ENCODE measurements at places on chromosomes 3 and 15.

- no peak for DNase-seq
Observed at GRCh38 chr15:69288531-69289341, 10.0 kb upstream of the PAQR5 start.

GRCh38 chr3:134527037-134527436, 41.2 kb downstream of the CEP63 start:
- DNase-seq, result no peak

- DNase-seq, result no peak
Observed at GRCh38 chr3:71309342-71309741, 274.2 kb downstream of the FOXP1 start.

GRCh38 chr15:77537006-77537405, 95.7 kb downstream of the LINGO1 start:
- DNase-seq, result no peak

DNA sequence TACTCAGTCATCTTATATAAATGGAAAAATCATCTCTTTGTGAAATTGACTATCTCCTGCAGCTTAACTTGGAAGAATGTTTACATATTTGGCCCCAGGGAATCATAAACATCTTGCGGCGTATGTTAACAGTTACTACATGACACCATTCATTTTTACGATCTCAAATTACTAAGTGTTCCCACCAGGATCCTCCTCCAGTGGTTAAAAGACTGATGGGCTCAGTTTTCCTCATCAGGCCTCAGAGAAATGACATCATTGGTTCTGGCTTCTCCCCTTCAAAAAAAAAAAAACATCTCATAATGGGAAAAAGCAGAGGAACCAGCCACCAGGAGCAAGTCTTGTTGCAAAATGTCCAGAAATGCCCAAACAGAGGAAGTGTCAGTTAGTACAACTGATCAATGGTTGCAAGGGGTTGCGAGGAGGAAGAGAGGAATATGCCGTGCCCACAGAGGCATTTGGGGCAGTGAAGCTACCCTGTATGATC, 70.5 kb upstream of the LIPC start:
- DNase-seq, result no peak

DNA sequence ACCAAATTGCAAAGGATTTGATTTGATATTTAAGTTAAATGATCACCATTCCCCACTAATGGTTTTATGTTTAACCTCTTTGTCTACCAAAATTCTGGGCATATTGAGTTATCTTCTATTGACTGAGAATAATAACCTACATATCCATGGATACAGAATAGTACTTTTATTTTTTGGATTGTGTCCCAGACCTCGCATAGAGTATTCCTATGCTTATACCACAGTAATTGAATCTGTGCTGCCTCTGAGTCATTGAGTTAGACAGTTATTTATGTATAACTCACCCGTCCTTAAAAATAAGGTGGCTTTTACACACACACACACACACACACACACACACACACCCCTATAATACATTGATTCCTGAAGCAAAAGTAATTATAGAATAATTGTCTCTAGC, 690.1 kb upstream of the BCHE start:
- no peak for DNase-seq

DNA sequence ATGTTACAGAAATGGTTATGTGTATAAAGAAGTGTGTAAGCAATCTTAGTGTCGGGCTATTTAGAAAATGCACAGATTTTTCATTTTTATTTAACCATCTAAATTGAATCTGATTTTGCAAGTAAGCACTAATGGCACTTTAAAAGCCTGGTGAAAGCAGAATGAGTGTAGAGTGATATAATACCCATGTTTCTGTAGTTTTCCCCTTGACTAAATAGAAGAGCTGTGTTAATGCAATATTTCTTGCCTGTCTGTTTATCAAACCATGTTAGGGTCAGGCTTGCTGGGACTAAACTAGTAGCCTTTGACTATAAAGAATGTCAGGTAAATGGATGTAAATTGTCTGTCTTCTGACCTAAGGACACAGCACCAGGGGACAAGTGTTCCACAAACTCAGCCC, 714.0 kb downstream of the CADM2 start:
- no peak for DNase-seq

DNA sequence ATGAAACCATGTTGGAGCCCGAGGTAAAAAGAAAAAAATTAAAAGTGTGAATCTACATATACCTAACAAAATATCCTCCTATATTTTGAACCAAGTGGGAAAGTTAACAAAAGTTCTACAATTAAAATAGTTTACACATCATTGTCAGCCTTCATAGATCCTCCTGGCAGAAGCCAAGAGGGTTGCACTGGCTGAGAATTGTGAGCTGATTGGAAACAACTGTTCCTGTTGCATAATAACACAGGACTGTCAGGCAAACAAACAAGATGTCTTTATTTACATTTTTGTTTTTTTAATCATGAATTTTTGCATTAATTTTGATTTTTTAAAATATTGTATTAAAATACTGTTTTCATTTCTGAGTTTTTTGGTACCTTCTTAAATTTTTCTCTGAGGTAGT, 215.2 kb upstream of the MME start:
- no peak for DNase-seq

- DNase-seq, result no peak
Observed at GRCh38 chr3:67349551-67350174, 304.7 kb downstream of the SUCLG2 start.

DNA sequence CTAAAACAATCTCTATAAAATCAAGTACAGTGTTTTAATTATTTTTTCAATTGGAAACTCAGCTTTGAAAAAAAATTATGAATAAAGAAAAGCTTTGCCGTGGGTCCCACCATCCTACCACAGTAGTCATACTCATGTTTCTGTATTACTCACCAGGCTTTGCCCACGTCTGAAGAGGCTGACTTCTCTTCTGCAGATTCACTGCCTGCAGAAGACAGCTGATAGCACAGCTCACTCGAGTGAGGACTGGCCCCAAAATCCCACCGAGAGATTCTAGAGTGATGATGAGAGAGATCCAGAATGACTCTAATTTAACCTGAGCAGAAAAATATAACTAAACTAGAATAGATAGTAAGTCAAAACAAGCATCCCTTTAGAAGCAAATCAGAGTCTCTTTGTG, 11.9 kb downstream of the C2CD4B start:
- no peak for DNase-seq

DNA sequence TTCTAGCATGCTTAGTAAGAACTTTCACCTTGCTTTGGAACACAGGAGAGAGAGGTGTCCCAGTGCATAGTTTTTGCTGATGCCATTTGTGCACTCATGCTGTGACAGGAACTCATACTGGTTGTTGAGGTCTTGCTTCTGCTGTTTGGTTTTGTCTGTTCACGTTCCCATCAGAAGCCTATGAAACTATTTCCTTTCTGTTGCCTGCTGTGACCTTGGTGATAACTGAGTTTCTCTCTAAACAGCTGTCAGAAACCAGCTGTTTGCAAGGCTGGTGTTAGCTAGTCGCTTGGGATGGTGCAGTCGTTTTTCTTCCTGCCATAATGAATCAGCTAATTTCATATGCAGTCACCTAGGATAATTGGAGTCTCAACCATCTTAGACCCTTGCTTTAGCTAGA, 724.1 kb downstream of the GRM7 start:
- DNase-seq, result no peak

DNA sequence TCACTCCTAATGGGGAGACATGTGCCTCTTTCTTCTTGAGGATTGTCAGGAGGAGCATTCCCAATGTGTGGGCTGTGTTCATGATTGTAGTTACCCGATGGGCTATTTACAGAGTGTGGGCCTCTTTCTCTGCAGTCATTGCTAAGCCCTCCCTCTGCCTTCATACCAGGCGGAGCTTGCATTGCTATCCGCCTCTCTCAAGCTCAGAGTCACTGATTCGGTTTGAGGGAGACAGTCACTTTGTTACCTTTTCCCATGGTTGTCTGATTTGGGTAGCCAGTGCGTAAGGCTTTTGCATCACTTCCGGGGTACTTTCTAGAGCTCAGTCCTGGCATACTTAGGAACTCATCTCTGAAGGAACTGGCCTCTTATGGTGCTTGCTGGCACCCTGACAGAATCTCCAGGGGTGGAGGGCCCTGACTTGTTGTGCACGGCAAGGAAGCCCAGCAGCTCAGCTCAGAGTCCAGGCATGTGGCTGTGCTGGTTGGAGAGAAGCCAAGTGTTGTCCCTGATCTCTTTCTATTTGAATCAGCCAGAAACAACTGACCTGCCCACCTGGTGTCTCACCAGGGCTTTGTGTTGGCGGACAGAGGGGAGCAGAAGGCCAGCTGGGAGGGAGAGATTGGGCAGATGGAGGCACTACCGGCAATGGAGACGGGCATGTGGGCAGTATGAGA, 79.8 kb downstream of the EPHB1 start:
- DNase-seq, result no peak

DNA sequence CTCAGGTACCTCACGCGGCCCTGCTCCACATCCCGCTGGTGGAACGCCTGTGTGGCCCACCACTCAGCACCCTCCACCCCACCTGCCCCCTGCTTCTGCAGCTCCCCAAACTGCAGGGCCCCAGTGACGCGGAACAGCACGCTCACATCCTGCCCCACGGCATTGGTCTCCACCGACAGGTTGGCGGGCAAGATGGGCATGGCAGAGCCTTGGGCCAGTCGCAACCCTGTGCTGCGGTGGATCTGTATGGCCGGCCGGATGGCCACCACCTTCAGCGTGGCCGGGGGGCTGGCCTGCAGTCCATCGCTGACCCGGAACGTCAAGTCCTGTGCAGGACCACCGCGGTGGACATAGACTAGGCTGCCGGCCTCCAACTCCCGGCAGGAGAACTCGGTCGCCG, 23.8 kb downstream of the CSPG4 start:
- no peak for DNase-seq

GRCh38 chr3:78900426-78900825, 867.4 kb downstream of the ROBO1 start:
- DNase-seq, result no peak

GRCh38 chr15:49290191-49290590, 120.1 kb downstream of the GALK2 start:
- DNase-seq, result no peak

DNA sequence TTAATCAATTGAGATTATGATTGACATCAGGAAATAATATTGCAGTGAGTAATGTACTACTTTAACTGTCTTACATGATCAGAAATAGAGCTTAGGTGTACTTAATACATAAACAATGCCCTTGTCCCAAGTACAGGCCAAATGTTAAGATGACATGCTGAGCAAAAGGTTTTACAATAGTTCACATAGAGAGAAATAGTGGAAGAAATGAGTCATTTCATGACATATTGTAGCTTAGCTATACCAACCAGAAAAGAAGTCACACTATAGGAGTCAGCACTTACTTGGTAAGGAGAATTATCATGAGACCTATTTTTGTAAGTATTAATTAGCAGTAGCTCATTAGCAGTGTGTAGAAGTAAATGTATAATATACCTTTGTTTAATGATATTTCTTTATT, 96.4 kb upstream of the NANOGP8 start:
- DNase-seq, result no peak

GRCh38 chr15:78389322-78389721, 48.7 kb upstream of the IREB2 start:
- DNase-seq, result no peak

GRCh38 chr3:37902674-37903073, 41.0 kb downstream of the CTDSPL start:
- no peak for DNase-seq

- no peak for DNase-seq
Observed at GRCh38 chr15:28936081-28936480, 50.3 kb downstream of the APBA2 start.

- DNase-seq, result no peak
Observed at GRCh38 chr15:82043796-82044372, 1.9 kb downstream of the MEX3B start.

- no peak for DNase-seq
Observed at GRCh38 chr3:33299395-33300081, 22.3 kb downstream of the FBXL2 start.

GRCh38 chr3:163476179-163476578, 1602.1 kb downstream of the SI start:
- DNase-seq, result peak; percentile 6

- no peak for DNase-seq
Observed at GRCh38 chr3:157226173-157226847, 66.4 kb upstream of the CCNL1 start.

- no peak for DNase-seq
Observed at GRCh38 chr3:177321819-177322218, 124.5 kb upstream of the TBL1XR1 start.

DNA sequence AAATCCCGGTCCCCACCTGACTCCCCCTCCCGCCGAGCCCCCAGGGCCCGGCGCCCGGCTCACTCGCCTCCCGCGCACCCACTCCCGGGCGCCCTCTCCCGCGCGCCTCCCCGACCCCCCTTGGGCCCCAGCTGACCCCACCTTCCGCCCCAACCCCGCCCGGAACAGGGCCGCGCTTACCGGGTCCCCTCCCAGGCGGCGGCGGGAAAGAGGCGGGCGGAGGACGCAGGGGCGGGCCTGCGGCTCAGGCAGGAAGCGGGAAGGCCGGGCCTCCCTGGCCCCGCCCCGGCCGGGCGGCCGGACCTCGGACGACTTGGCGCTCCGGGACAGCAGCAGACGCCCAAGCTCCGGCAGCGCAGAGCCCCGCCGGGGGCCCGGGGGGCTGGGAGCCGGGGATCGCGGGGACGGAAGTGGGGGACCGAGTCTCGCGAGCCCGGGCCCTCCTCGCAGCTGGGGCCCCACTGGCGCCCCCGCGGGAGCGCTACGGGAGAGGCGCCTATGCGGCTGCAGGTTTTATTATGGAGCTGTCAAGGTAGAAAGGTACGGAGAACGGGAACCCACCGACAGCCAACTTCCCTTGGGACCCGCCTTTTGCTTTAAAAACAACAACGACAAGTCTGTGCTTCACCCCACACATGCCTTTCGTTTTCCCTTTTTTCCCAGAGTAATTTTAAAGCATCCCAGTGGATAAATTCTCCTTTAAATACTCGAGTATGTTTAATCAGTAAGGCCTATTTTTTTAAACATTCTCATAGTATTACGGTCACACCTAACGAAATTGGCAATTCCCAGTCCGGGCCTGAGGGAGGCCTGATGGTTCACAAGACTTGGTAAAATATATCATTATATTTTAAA, at the start of gene SLC41A3:
Gene SLC41A3 (minus strand): TSS at position 212 of the 855 bp plus-strand sequence. CDS start 15,905 bp downstream, outside the sequence.
- peak; percentile 86 for DNase-seq

- no peak for DNase-seq
Observed at GRCh38 chr3:184132945-184133344, 2.2 kb upstream of the EIF2B5 start.

DNA sequence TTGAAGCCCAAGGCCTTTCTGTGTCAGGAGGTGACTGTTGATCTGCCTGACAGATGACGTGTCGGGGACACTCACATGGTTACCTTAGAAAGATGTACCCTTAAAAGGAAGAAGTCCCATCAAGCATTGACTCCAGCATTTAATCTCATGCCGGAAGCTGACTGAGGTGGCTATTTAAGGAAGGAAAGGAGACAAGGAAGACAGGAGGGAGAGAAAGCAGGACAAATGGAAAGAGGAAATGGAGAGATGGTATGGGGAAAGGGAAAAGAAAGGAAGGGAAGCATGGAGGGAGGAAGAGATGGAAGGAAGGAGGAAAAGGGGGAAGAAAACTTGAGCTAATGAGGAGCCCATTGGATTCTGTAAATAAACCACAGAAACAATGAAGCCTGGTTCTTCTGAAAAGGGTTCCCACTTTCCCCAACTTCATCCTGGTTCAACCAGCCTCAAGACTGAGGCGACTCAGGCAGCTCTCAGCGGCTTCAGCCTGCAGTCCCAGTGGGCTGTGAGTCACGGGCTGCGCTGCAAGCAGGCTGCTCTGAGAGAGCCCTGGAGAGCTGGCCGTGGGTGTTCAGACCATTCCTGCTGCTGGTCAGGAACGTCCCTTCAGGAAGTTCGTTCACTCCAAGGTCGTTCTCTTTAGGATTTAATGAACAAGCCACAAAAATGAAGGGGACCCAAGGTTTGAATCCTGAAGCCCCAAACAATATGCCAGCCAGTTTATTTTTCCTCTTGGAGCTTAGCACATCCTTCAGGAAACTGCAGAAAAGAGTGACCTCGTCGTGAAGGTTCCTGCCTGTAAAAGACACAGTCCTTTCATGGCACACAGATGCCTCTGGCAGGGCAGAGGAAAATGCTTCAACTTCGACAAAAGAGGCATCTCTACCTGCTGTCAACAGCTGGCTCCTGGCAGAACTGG, 69.6 kb upstream of the THBS1 start:
- DNase-seq, result peak; percentile 55
